ENCODE measurements at places on chromosomes 5 and 9.

- peak; percentile 98 for DNase-seq
These were observed 21.2 kb downstream of the DYNC2I2 start for GRCh38 chr9:128635266-128636023.

DNA sequence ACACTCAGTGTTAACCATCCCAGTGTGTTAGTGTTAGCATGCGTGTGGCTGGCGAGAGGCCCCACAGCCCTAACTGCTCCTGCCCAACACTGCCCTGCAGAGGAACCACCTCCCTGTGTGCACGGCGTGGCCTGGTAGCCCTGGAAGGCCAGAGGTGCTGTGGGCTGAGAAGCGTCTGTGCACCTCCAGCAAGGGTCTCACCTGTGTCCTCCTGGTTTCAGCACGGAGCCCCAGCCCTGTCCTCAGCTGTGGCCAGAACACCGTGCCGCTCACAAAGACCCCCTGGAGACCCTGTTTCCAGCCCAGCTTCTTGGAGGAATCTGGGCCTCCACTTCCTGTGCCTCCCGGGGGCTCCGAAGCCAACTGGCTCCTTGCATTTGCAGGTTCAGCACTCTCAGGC is 56.1 kb upstream of the NRARP start:
- no peak for DNase-seq

GRCh38 chr9:101246691-101247090 is 138.1 kb downstream of the BAAT start:
- no peak for DNase-seq

DNA sequence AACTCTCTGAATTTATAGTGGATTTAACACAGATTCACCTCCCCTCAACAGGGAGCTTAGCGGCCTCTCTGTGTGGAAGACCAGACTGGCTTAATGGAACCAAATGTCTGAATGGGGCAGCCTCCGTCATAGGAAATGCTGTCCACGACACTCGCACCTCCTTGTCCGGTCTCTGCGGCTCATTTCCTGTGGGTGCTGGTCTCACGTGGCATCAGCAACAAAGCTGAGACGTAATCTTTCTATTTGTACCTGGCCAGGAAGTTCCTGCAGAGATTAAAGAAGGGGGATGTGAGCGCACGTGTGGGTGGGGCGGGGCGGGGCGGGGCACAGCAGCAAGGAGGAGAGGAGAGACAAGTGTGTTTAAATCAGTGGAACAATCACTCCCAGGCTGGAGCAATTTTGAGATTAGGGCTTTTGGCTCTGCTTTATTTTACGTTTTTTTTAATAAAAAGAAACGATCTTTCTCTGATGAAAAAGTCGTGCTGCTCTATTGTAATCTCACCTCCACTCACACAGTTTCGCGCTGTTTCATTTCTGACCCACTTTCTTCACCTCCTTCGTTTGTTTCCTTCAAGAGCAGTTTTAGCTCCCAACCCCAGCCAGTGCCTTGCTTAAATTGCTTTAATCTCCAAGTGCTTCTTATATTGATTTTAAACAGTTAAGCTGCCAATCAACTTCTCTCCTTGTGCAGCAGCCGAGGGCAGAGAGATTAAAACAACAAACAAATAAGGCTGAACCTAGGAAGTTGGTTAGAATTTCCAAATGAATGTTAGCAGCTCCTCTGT is 132.2 kb upstream of the ASTN2 start:
- DNase-seq, result no peak

GRCh38 chr5:139708877-139709581 is 60.9 kb downstream of the CXXC5 start:
- DNase-seq, result peak; percentile 99

DNA sequence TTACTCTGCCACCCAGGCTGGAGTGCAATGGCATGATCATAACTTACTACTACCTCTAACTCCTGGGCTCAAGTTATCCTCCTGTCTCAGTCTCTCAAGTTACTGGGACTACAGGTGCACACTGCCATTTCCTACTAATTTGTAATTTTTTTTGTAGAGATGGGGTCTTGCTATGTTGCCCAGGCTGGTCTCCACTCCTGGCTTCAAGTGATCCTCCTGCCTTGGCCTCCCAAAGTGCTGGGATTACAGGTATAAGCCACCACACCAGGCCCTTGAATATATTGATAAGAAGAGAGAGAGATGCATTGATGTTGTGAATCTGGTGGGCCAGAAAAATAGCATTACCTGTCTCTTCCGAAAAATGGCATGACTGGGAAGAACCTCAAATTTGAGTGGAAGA is 21.0 kb upstream of the RCL1 start:
- no peak for DNase-seq

DNA sequence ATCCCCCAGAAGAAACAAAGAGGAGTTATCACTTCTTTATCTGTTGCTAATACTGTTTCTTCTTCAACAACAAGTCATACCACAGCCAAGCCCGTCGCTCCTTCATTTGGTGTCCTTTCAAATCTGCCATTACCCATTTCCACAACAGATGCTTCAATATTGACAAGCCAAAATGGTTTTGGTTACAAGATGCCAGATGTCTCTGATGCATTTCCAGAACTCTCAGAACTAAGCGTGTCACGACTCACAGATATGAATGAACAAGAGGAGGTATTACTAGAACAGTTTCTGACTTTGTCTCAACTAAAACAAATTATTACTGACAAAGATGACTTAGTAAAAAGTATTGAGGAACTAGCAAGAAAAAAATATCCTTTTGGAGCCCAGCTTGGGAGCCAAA is 16.0 kb upstream of the HAND1 start:
- no peak for DNase-seq

Data from RCC 7860 (cell line).